ENCODE measurements at places on chromosomes 1 and 21. TPM values are rescaled to one million over a fixed set of nuclear protein-coding genes. Genes with fewer than 3 reads are reported as not detected.

GRCh38 chr1:42831273-42831672 is 14.1 kb upstream of the SVBP start:
- no peak overlapping the region for H3K27ac ChIP-seq
- no peak overlapping the region for H3K4me3 ChIP-seq
- no peaks in the 10 kb centered on the region for H3K4me1 ChIP-seq
- DNase-seq = no peak

DNA sequence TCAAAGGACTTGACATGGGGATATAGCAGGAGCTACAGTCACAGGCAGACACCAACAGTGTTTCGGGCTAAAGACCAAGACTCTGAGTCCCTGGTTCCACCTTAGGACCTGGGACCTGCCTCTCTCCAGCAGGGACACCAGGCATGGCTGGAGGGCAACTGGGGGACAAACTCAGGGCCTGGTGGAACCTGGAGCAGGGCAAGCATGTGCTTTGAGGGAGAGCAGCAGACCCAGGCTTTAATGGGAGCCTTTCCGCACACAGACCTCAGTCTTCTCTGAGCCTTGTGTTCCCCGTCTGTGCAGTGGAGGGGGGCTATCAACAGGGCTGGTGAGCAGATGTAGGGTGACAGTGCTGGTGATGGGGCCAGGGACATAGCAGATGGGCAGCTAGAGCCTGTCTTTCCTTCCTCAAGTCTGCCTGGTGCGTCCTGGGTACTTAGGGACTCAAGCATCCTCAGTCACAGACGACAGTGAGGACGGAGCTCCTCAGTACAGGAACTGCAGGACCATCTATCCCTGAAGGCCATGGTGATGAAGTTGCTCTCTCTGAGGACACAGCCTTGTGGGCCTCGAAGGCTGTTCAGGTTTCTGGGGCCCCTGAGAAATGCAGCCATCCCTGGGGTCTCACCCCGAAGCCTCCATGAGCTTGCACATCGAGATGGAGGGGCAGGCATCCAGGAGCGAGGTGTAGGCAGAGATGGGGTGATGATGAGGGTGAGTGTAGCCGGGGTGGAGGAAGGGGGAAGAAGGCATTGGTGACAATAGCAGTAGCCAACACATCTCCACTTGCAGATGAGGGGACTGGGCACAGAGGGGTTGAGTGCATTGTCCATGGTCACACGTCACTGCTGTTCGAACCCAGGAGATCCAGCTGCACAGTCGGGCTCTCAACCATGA is 593.4 kb downstream of the PTPRU start:
- peaks cover 37% of the 10 kb centered on the region for H3K27me3 ChIP-seq
- no peaks in the 10 kb centered on the region for H3K36me3 ChIP-seq
- H3K4me1 ChIP-seq = no peaks in the 10 kb centered on the region
- DNase-seq = no peak

DNA sequence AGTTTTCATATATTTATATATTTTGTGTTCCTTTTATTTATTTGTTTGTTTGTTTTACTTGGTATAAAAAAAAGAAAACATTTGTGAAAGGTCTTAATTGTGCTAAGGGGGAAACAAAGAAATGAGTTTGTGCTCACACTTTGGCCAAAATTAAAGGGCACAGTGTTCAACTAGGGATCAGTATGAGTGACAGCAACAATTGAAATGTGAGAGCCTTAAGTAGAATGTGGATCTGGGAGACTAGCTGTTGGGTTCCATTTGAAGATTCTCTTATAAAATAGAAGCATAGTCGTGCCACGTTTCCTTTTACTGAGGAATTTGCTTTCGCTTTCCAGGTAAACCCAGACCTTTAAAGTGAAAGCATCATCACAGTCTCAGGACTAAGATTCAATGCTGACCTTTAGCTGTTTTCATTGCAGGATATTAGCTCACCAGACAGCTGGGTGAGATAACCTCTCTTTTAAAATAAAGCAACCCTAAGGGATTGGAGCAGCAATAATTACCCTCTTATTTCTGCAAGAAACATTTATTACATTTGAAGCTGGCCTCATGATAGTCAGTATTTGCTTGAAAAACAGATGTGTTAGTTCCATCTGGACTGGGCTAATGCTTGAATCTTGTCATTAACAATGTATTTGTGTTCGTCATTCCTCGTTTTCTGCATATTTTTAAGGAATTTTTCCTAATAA is 37.1 kb upstream of the CD55 start:
- H3K27ac ChIP-seq = no peak overlapping the region
- H3K4me3 ChIP-seq = no peak overlapping the region
- H3K27me3 ChIP-seq = no peaks in the 10 kb centered on the region
- H3K4me1 ChIP-seq = peaks cover 13% of the 10 kb centered on the region
- DNase-seq = no peak
- no peaks in the 10 kb centered on the region for H3K36me3 ChIP-seq

DNA sequence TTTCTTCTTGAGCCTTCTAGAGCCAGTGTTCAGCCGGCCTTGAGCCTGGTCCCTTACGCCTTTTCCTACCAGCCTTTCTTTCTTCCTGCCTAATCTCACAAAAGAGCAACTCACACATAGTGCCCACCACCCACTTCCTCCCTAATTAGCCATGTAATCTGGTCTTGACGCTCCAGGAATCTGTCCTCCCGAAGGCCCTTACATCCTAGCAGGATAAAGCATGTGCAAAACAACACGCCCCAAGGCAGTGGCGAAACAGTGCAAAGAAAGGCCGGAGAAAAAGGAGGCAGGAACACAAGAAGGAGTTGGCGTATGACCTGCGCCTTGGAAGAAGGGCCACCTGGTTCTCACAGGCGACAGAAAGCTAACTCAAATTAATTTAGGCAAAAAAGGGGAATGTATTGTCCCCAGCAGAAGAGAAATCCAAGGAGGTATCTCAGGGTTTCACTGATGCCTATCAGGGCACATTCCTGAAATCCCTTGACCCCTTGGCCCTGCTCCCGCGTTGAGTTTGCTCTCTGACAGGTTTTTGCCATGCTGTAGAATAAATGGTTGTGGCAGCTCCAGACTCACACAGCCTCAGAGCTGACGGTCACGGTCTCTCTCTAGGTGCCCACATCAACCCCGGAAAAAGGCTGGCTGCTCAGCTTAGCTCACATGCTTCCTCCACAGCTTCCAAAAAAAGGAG is 79.0 kb downstream of the ZNF281 start:
- H3K36me3 ChIP-seq = no peaks in the 10 kb centered on the region
- no peak for DNase-seq
- no peak overlapping the region for H3K27ac ChIP-seq
- no peaks in the 10 kb centered on the region for H3K27me3 ChIP-seq
- no peak overlapping the region for H3K4me3 ChIP-seq

- no peaks in the 10 kb centered on the region for H3K36me3 ChIP-seq
- no peak for DNase-seq
- H3K27me3 ChIP-seq = no peaks in the 10 kb centered on the region
- H3K27ac ChIP-seq = no peak overlapping the region
These were observed 494.3 kb downstream of the BRINP3 start for GRCh38 chr1:189983166-189983890.

DNA sequence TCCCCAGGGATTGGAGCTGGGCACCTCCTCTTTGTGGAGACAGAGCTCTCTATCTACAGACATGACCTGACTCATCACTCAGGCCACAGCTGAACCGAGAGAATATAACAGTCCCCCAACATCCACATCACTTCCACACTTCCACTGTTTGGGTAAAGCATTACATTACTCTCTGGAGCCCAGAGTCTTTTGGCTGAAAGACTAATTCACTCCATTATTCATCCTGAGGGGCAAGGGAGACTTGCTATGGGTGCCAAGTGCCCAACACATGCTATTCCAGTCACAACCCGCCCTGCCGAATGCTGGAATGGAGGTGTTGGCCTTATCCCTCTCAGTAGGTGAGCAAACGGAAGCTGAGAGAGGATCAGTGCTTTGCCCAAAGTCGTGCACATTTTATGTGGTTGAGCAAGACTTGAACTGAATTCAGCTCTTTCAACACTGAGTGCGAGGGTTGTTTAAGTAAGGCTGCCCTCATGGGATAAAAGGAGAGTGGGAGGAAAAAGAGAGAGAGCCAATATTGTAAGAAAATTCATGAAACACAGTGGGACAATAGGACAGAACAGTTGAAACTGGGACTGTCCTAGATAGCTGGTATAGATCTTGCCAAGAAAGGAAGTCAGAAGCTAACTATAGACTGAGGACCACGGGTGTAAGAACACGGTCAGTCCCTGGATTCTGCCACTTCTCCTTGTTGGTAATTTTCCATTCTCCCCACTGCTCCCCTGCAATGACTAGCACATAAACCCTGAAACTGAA is 13.5 kb upstream of the CHI3L1 start:
- DNase-seq = peak; percentile 99
- no peaks in the 10 kb centered on the region for H3K27me3 ChIP-seq
- H3K27ac ChIP-seq = peak overlapping the region; percentile 7
- H3K4me3 ChIP-seq = no peak overlapping the region
- no peaks in the 10 kb centered on the region for H3K36me3 ChIP-seq

DNA sequence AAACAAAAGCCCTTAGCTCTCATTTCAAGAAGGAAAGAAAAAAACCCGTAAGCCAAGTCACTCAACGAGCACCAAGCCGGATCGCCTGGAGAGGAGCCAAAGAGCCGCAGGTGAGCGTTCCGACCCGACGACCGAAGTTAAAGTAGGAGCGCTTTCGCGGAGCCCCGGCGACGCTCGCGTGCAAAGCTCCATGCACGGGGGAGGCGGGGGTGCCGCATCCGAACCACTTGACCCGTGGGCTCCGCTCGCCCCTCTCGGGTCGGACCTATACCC is 382 bp downstream of the GPBP1L1 start:
- H3K27ac ChIP-seq = peak overlapping the region; percentile 100
- peak overlapping the region; percentile 91 for H3K4me3 ChIP-seq
- H3K36me3 ChIP-seq = peaks cover 49% of the 10 kb centered on the region
- peaks cover 20% of the 10 kb centered on the region for H3K4me1 ChIP-seq
- peak; percentile 70 for DNase-seq

- H3K36me3 ChIP-seq = no peaks in the 10 kb centered on the region
- no peak overlapping the region for H3K4me3 ChIP-seq
- no peaks in the 10 kb centered on the region for H3K27me3 ChIP-seq
- H3K27ac ChIP-seq = no peak overlapping the region
- no peak for DNase-seq
These were observed 11.4 kb downstream of the PPFIA4 start for GRCh38 chr1:203037509-203038190.

The PLXNA2 gene
- total RNA-seq = 69.7 TPM

- H3K4me3 ChIP-seq = no peak overlapping the region
- H3K27me3 ChIP-seq = no peaks in the 10 kb centered on the region
These were observed 1754.3 kb downstream of the PLA2G4A start for GRCh38 chr1:188582911-188583532.

DNA sequence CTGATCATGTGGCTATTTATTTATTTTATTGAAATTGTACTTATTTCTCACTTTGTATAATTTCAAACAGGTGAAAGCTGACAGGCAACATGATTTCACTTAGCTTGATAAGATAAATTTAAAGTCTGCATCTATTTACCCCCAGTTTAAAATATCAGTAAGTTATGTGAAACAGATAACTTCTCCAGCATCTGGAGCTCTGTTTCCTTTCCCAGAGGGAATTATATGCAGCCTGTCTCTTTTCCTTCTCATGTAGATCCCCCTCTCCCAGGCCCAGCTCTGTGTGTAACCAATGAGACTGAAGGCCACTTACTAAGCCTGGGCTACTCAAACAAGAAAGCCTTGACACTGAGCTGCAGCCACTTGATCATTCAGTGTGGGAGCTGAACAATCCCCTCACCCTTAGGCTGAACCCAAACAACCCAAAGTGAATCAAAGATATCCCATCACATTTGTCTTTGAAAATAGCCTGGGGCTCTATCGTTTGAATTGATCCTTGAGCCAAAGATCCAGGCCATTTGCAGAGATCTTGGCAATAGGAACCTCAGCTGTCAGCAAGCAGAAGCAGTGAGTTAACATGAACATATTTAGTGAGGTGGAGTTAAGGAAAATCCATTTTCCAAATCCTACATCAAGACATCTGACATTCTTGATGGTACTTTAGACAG is 383.9 kb downstream of the TGFB2 start:
- DNase-seq = no peak
- H3K4me3 ChIP-seq = no peak overlapping the region
- H3K27me3 ChIP-seq = no peaks in the 10 kb centered on the region

The ADAMTS5 gene
- 0.10 TPM for total RNA-seq

The DCST1 gene
- 0.21 TPM for total RNA-seq

DNA sequence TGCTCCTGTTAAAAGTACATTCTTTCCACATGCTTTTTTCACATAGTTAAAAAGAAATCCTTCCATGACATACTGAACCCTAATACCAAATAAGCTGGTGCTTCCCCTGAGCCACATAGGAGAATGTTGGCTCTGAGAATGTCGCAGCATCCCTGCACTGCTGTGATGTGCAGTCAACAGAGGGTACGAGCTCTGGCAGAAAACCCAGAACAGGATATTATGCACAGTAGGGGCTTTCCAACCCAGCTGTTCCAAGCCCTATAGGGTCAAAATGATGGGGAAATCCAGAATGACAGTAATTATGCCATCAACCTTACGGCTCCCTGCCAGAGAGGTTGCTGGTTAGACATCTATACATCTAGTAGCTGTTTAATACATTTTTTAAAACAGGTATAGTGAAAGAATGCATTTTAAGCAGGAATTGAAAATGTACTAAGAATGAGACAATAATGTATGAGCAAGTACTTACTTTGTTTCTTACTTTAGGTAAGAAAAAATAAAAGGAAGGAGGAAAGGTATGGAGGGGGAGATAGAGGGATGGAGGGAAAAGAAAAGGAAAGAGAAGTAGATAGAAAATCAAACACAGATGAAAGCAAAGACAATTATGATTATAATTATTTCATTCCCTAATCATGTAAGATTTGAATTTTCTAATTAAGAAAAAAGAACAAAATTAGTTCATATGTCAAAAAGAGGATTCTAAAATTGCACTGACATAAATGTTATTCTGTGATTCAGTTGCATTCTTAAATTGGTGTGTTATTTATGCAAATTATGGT is 126.0 kb downstream of the NR5A2 start:
- no peaks in the 10 kb centered on the region for H3K27me3 ChIP-seq
- H3K27ac ChIP-seq = no peak overlapping the region
- DNase-seq = no peak

DNA sequence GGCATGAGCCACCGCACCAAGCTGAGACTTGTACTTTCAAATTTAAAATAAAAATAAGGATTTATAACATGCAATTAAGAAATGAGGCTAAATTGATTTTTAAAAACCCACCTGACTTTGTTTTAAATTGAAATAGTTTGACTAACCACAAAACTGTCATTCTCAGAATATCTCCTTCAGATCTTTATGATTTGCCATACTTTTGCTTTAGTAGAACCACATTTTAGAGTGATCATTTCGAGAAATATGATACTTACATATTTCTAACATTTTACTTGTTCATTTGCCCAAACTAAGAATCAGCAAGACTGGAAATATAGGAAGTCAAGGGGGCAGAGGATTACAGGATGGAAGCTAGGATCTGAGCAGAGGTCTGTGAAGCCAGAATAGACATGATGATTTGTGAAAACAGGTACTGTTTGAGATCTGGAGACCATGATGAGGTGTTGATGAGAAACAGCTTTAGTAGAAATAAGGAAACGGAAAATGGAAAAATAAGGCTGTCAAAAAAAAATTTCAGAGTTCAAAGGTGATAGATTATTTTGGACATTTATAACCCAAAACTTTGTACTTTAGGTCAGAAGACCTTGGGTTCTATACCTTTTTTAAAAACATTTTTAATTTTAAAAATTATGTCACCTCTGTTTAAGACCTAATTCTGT is 44.8 kb downstream of the GIPC2 start:
- peaks cover 11% of the 10 kb centered on the region for H3K4me1 ChIP-seq
- H3K27me3 ChIP-seq = no peaks in the 10 kb centered on the region
- H3K27ac ChIP-seq = no peak overlapping the region
- H3K36me3 ChIP-seq = no peaks in the 10 kb centered on the region
- H3K4me3 ChIP-seq = no peak overlapping the region
- no peak for DNase-seq

All from MCF 10A (cell line).